CD4-positive, alpha-beta T cell treated with Interleukin-12 subunit alpha and Interleukin-12 subunit beta, for 1 hour (primary cell): ENCODE measurements at places on chromosomes 16 and 17.

GRCh38 chr17:14306596-14306995 is 5.7 kb downstream of the HS3ST3B1 start:
- no peak for DNase-seq

- no peak for DNase-seq
Measured at GRCh38 chr16:89442990-89443726, 47.2 kb downstream of the ANKRD11 start.

DNA sequence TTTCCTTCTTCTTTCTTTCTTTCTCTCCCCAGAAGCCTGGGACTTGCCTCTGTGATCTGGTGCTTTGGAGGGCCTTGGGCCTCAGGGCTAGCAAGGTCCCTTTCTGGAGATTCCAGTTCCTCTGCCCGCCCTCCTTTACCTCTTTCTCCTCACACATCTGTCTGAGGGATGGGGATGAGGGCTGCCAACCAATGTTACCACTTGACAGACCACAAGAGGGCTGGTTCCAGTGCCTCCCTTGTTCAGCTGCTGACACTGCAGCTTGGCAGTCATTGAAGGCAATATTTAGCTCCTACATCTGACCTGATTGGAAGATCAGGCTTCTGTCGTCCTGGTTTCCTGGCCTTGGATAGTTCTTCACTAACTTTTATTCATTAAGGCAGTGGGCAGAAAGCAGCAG is 3.6 kb upstream of the ZNF652 start:
- peak; percentile 59 for DNase-seq

DNA sequence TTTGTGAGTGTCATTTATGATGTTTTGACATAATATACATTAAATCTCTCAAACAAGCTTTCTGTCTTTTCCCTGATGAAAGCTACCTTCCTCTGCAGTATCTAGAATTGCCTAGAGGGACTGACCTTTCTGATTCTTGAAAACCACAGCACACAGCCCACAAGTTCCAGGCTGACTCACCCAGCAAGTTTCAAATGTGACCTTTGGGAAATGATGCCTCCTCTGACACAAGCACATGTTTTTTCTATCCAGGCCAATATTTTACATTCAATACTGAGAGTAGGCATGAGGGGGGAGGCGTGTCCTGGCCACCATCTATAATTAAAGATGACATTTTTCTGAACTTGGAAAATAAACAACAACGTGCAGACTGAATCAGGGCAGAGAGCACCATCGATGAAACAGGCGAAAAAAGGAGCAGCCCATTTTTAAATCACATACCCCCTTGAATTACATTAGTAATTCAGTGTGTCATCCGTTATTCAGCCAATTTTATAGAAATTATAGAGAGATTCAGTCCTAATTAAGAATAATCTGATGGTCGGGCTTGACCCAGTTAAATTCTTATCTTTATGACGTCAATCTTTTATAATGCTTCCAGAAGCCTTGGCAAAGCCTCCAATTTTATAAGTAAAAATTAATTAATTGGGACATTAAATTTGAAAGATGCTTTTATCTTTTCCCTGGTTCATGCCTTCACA is 292.6 kb upstream of the CDH11 start:
- no peak for DNase-seq

- no peak for DNase-seq
Measured at GRCh38 chr16:35931722-35932121, 2472.3 kb downstream of the TP53TG3F start.

DNA sequence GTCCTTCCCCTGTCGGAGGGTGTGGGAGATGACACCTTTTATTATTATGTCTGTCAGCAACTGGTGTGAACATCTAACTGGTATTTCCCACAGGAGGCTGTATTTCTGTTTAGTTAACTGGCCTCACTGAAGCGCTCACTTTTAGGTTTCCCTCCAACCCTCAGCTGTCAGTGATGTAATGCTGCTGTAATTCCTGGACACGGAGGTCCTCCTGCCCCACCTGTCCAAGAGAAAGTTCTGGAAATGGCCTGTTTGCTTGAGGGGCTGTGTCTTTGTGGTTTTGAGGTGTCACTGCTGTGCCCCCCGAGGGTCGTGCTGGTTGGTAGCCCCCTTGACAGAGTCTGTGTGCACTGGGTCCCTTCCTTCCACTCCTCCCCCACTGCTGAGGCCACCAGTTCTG is 11.5 kb downstream of the KCNJ12 start:
- no peak for DNase-seq

GRCh38 chr16:54431997-54432896 is 145.7 kb upstream of the IRX3 start:
- no peak for DNase-seq

- no peak for DNase-seq
Measured at GRCh38 chr16:35425270-35425669, 1965.9 kb downstream of the TP53TG3F start.

DNA sequence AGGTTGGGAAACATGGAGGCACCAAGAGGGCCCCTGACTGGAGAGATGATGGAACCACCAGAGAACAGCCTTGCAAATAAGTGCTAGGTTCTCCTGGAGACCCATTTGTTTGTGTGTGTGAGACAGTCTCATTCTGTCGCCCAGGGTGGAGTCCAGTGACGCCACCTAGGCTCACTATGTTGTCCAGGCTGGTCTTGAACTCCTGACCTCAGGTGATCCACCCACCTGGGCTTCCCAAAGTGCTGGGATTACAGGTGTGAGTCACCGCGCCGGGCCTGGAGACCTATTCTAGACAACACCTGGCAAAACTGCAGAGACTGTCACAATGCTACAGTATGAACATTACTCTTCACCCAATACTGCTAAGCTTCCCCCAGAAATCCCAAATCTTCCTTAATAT is 1.5 kb downstream of the NPLOC4 start:
- DNase-seq = no peak

DNA sequence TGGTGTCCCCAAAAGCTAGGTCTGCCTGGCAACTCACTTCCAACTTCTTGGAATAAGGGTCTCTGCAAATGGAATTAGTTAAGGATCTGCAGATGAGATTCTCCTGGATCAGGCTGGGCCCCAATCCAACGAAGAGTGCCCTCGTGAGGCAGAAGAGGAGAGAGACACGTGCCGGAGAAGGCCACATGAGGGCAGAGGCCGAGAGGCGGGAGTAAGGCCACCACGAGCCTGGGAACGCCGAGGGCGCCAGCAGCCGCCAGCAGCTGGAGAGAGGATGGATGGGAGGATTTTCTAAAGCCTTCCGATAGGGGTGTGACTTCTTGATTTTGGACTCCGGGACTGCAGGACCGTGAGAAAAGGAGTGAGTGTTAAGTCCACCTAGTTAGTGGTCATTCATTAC is 76.3 kb downstream of the JPH3 start:
- DNase-seq = no peak

DNA sequence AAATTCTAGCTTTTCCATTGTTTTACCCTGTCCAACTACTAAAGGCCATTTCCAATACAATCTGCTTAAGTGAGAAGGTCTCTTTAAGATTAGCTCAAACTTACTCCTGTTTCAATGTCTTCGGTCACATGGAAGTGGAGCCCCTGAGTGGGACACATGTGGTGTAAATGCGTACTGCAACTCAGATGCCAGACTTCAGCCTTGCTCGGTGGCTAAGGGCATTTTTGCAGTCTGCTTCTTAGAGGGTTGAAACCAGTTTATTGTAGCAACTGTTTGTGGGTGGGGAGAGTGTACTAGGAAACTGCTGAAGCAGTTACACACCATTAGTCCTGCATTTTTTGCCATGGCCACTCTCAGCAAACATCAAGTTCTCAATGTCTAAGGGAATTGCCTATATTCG is 140.6 kb downstream of the PARN start:
- DNase-seq = no peak

DNA sequence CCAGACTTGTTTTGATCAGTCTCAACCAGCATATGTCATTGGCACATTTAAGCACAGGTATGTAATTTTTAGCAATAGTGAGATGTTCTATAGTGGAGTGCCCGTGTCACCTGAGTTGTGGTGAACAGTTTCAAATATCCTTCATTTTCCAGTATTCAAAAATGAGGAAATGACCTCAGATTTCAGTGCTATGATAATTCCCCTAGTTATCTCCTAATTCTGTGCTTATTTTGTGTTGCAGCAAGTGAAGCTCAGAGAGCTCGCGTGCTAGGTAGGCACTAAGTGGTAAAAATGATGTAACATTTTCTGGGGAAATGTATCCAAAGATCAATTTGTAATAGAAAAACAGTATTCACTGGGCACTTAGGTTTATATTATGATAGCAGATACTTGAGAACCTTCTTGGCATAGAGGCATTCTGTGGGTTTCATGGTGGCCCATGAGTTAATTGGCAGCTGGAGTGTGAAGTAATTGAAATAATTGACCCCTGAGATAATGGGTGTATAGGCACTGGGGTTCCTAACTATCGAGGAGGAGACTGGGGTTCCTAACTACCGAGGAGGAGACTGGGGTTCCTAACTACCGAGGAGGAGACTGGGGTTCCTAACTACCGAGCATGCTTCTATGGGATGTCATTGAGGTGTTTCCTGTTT is 159.1 kb downstream of the PRKCA start:
- DNase-seq = no peak

GRCh38 chr17:77721846-77722160 is 236.7 kb upstream of the TNRC6C start:
- DNase-seq = no peak

DNA sequence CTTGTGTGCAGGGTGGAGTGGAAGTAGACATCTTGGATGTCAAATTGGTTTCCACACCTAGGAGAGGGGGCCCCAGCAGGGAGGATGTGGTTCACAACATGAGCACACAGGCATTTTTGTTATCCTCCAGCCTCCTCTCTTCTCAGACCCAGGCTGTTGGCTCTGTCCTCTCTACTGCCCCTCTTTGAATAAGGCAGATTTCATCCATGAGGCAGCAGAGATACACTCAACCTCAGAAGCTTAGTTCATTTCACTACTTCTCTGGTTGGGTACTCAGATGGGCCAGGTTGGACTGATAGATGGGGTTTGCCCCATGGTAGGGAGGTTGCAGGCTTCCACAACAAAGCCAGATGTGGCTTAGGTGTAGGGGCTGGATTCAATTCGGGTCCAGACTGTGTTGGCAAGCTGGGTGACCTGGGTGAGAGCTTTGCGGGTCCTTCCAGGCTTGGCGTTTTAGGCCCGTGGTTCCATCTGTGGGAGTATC is 22.2 kb upstream of the NFATC3 start:
- DNase-seq = peak; percentile 53

- DNase-seq = no peak
Measured at GRCh38 chr16:1764971-1765370, 6.4 kb downstream of the NME3 start.

DNA sequence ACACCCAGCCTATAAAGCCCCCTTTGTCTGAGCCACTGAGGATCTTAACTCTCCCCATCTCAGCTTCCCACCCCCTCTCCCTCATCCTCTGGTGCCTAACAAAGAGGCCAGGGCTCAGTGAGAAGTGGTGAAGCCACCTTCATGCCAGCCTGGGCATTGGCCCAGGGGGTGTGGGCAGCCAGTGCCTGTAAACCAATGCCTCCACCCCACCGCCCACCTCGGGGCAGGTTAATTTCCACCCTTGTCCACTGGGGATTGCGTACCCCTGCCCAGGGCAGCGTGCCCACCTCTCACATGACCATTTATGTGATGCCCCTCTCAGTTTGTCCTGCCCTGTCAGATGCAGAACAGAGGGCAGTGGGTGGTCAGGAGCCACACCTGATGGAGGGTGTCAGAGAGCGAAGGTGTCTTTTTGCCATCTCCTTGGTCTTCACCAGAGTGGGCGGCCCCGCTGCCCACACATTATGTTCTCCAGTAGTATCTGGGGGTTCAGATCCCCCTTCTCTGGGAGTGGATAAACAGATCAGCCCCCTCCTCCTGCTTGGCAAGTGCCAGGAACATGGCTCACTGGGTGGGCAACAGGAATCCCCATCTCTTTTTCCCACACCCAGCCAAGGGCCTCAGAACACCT is 10.1 kb upstream of the ARHGAP23 start:
- DNase-seq = no peak

- DNase-seq = no peak
Measured at GRCh38 chr17:73669771-73670170, 25.5 kb upstream of the SDK2 start.

DNA sequence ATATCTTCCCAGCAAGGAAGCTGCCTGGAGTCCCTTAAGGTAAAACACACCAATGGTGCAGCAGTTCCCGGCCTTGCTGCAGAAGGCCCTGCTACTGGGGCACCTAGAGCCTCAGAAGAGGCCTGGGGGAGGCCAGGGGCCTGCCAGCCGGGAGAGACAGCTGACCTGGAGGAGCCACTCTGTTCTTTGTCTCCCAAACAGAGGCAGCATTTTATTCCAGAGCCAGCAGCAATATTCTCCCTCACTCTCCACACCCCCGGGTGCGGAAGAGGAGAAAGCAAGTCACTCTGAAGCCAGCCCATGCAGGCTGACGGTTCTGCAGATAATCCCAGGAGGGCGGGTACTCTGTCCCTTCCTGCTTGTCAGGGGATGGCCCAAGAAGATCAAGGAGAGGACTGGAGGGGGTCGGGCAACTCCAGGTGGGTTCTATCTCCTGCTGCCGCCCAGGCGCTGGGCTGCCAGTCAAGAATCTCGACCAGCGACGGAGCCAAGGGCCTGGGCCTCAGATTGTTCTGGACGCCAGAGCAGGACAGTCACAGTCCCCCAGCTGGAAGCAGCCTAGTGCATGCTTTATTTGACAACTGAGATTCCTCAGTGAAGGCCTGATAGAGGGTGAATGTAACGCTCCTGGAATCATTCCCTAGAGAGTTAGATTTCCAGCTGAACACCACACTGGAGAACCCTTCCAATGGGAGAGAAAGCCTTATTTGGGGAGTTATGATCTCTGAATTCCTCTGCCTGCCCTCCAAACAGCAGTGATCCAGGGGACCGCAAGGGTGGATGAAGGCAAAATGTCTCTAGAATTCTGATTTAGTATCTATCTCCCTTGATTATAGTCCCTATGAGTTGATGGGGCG is 1.1 kb upstream of the KIFC3 start:
- no peak for DNase-seq

DNA sequence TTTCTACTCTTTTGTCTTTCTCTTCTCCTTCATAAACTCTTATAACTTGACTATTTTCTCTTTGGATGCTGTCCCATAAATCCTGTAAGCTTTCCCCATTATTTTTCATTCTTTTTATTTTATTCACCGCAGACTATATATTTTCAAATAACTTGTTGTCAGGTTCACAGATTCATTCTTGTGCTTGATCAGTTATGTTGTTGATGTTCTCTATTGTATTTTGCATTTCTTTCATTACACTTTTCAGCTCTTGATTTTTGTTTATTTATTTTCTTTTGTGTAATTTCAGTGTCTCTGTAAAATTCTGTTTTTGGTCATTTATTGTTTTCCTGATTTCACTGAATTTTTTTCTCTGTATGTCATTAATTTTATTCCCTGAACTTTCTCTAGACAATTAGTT is 49.2 kb downstream of the EFCAB13 start:
- no peak for DNase-seq

DNA sequence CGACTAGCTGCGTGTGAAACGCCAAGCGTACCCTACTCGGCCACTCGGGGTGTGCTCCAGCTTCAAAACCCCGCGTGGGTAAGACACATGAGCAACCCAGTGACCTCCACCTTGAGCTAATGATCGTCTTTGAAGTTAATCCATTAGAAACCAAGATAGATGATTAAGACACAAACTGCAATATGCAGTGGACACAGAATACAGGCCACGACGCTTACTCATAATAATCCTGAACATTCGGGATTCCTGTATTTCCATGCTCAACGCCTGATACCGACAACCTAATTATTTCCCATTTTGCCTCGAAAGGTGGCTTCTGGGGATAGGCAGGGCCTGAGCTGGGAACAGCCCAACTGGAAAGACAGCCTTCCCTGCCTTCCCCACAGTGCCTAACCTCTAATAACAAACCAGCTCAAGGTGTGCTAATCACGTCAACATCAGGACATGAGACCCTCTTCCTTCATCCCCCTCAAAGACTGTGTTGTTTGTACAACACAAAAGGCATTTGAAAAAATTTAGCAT is 504 bp upstream of the COPRS start:
- no peak for DNase-seq

GRCh38 chr17:68200689-68201417 is 47.0 kb upstream of the AMZ2 start:
- peak; percentile 77 for DNase-seq
